Type B pancreatic cell (in vitro differentiated cells): ENCODE measurements at places on chromosomes 5 and 9. TPM values are rescaled to one million over a fixed set of nuclear protein-coding genes. Genes with fewer than 3 reads are reported as not detected.

PRRT1B gene
- total RNA-seq: 3.0 and 5.6 TPM in 2 replicates

NTNG2 gene
- total RNA-seq: 2.6 and 4.0 TPM in 2 replicates

KLHL3 gene
- 7.5 and 9.7 TPM in 2 replicates for total RNA-seq

IFNA21 gene
- total RNA-seq: not detected in 2 replicates

C9 gene
- total RNA-seq: not detected in 2 replicates

ZNF474 gene
- total RNA-seq: 0.24 and 1.9 TPM in 2 replicates

ITGA1 gene
- total RNA-seq: 12.0 and 17.0 TPM in 2 replicates

FGFR4 gene
- 33.0 and 34.1 TPM in 2 replicates for total RNA-seq

DNA sequence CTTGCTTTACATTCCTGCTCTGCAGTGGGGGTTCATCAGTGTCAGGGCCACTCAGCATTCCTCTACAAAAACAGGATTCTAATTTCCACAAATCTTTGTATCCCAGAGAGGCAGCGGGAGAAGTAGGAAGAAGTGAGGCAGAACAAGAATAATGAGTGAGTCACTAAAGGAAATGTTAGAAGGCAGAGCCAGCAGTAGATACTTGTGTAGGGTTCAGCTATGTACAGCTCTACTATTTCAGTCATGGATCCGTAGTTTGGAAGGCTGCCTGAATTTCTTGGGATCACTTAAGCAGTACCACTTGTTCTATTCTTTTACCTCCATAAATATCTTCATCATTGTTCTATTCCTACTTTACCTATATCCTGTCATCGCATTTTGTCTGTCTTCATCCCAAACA lies 246.3 kb upstream of the TLE4 start:
- DNase-seq: no peak

- DNase-seq: no peak
These were observed 28.8 kb downstream of the C5 start for GRCh38 chr9:121021301-121021700.

GRCh38 chr5:132224716-132225115 lies 2.9 kb downstream of the P4HA2 start:
- no peak for DNase-seq

DNA sequence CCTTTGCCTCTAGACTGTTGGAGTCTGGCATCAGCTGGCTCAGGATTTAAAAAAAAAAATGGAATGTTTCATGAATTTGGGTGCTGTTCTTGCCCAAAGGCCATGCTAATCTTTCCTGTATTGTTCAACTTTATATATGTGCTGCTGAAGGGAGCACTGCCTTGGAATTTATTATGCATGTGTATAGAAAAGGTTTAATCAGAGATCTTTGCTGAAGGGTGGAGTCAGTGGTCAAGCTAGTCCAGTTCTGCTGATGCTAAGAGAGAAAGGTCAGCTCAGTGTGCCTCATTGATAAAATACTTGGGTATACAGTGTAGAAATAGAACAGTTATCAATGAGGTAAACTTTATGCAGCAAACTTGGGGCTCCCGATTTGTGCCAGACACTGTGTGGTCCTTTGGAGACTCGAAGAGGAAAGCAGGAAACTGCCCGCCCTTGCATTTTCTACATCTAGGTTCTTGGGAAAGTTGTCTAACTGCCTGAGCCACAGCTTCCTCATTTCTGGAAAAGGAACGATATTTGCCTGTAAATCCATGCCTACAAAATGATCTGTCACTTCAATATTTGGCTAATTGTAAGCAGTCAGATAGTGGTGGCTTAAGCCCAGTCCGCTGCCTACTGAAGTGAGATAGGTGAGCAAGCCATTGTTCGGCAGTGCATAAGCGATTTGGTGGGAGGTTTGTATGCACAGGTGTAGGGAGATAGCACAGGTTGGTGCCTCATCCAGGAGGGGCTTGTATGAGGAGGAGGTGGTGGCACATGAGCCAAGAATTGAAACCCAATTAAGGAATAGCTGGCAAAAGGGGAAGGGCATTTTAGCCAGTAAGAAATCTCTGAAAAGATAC lies 29.2 kb upstream of the GTF2H2C start:
- no peak for DNase-seq

DNA sequence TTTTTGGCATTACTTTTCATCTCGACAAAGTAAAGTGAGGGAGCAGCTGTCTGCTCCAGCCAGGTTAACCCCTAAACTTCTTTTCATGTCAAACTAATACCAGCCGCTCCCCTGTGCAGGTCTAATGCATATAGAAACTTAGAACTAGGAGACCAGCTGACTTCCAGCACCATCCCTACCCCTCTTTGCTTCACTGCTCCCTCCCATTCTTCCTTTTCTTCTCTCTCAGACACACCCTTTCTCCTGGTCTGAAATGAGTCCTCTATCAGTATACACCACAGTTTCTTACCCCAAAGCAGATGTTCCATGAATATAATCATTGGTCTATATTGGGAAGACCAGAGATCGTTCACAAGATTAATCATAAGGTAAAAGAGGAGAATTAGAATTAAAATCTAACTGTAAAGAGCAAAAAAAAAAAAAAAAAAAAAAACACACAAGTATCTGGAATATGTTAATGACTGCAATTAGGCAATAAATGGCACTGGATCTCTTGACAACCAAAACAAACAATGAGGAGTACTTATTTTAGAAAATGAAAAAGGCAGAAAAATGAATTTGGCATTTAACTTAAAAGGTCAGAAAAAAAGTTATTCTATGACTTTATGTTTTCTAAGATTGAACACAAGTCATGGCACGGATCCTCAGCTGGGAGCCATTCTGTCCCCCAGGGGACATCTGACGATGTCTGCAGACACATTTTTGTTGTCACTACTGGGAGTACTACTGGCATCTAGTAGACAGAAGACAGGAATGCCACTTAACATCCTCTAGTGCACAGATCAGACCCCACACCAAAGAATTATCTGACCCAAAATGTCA lies 209.8 kb downstream of the PJA2 start:
- DNase-seq: no peak

GRCh38 chr9:6893350-6894131 lies 135.8 kb downstream of the KDM4C start:
- no peak for DNase-seq

GRCh38 chr9:92963831-92964606 lies 16.7 kb downstream of the FGD3 start:
- DNase-seq: no peak

GRCh38 chr5:96963267-96963666 lies 27.4 kb downstream of the LNPEP start:
- no peak for DNase-seq
